Left colon (tissue), 2 donors: ENCODE measurements at places on chromosomes 12 and 14.

- no peak for DNase-seq
Observed at GRCh38 chr12:15143467-15143866, 77.8 kb downstream of the RERG start.

DNA sequence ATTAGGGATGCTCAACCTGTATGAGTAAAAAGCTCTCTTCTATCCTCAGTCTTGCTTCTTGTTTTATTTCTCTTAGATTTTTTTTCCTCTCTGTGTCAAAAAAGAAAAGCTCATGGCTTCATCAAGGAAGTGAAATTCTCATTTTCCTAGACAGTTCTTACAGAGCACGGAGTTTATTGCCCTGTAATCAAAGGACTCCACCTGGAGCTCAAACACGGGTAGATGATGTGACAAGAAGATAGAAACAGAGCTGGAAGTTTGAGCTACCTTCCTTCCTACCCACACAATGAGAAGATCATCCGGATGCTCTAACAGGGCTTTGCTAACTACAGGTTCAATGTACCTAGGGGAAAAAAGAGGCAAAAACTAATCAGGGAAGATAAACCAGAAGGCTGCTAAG, 564.8 kb downstream of the MED13L start:
- no peak for DNase-seq

DNA sequence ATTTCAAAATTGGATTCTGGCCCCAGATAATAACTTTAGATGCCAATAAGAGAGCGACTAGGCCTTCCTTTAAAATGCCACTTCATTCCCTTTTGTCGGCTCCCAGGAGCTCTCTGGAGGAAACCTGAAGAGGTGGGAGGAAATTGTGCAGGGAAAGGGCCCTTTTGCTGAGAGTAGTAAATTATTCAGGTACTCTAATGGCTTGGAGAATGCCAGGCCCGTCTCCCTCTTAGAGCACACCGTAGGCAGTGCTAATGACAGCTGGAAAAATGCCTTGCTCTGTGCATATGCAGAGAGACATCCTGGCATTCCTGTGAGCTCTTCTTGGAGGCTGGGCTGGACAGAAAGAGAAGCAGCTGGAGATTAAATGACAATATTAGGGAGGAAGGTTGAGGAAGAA, 115.0 kb upstream of the RPH3A start:
- no peak for DNase-seq

- DNase-seq = no peak
Observed at GRCh38 chr12:110778833-110779577, 36.3 kb upstream of the PPP1CC start.

DNA sequence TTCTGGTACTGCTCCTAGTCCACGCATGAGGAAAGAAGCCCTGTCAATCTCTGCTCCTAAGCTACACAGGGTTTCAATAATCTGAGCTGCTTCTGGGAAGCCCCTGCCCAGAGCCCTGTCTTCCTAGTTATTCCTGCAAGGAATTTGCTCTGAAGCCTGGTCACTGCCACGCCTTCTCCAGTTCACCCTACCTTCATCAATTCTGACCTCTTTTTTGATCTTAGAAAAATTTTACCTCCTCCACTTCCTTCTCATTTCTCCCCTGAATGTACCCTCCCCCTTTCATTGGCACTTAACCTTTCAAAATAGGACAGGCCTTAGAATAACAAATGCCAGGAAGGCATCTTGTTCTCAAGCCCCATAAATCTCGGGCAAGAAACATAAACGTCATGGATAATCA, 14.9 kb upstream of the LRRK2 start:
- DNase-seq = no peak

GRCh38 chr12:69676257-69677012, 22.7 kb downstream of the BEST3 start:
- no peak for DNase-seq

DNA sequence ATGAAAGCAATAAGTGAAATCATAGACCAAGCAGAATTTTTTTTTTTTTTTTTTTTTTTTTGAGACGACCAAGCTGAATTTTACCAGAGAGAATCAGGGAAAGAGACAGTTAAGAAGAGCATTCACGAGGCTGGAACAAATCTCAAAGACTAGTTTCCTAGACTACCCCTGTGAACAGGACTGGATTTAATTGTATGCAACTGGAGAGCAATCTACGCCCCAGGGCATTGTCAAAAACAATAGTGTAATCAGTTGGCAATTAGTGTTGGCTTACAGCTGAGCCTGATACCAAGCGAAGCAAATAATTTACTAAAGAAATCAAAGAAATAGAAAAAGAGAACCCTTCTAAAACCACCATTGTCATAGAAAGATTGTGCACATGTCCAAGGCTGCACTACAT, 232.9 kb upstream of the CPNE8 start:
- no peak for DNase-seq

- DNase-seq = no peak
Observed at GRCh38 chr12:91852634-91853033, 293.0 kb downstream of the BTG1 start.

DNA sequence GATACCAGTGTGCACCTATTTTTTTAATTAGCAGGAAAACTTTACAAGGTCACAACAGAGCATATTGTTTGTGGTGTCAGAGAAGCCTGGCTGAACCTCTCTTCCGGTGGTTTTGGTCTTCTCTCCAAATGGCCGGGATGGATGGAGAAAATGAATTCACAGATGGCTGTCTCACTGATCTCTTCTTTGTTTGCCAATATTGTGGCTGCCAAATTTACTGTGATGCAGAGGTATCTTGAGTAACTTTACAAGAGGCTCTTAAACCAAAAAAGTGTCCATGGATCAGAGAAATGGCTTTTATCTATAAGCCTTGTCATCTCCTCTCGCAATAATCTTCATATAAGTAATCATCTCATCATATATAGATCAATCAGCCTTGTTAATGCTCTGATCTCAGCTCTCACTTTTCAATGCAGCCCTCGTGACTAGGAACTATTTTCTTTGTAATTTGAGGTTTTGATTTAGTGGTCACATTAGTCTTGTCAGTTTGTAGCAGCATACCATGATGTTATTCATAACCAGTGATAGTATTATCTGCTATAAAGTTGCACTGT, 308.1 kb downstream of the EGLN3 start:
- no peak for DNase-seq

DNA sequence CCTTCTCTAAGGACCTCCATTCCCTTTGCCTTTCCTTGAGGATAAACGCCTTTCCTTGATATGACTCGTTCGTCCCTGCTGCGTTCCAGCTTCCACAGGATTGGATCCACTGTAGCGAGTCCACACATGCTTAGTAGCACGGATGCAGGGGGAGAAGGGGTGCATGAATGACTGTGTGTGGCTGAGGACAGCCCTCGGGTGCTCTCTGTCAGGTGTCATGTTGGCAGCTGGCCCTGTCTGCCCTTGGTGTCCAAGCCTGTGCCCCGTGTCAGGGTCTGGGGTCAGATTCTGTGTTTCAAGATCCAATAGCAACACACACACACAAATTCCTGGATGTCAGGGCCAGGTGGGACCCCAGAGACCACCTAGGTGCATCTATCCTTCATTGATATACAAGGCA, 17.5 kb upstream of the KRT80 start:
- DNase-seq = no peak

- DNase-seq = no peak
Observed at GRCh38 chr12:105920161-105920684, 218.5 kb downstream of the NUAK1 start.

DNA sequence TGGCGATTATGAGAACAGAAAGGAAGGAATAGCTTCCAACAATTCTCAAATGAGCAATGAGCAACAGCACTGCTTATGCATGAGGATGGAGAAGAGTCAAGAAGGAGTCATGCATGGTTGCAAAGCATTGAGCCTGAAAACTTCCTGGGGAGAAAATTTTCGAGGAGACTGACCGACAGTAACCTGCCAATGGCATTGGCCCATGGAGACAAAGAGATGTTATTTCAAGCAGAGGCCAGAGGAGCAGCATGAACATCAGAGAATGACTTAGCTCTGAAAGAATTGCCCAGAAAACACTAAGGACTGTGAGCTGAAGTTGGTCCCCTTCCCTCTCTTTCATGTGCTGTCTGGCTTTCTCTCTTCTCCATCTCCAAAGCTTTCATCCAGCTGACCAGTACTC, 343.4 kb downstream of the ADAMTS20 start:
- DNase-seq = no peak

DNA sequence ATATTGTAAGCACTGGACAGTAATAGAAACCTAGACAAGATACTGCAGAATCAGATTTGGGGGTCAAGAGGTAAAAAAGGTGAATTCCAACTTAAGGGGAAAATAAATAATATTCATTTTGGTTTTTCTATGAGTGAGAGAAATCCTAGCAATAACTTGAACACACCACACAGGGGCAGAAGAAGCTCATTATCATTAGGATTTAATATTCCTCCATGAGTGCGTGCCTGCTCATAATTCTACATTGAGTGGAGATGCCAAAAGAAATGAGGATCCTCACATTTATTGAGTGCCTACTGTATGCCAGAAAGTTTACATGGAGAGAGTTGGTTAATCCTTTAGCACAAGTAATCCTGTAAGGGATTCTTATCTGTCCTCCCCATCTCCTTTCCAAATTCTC, 40.5 kb upstream of the C14orf132 start:
- no peak for DNase-seq

GRCh38 chr12:69240631-69240995, 1.2 kb downstream of the CPSF6 start:
- no peak for DNase-seq

GRCh38 chr14:69038455-69039287, 59.6 kb upstream of the ACTN1 start:
- no peak for DNase-seq

GRCh38 chr12:16385782-16386646, 38.6 kb downstream of the MGST1 start:
- peak; percentile 25 for DNase-seq

DNA sequence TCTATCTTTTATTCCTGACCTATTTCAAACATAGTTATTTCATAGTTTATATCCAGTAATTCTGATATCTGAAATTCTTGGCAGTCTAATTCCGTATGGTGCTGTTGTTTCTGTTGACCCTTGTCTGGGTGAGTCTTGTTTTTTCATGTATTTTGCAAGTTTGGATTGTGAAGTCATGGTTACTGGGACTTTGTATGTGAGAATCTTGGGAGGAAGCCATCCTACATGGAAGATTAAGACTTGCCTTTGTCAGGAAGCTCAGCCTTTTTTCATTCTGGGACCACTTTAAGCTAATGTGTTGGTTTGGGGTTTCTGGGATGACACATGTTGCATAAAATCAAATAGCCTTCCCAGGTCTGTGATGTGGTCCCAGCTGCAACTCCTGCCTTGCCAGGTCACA, 191.6 kb upstream of the E2F7 start:
- no peak for DNase-seq

GRCh38 chr12:46468813-46469212, 96.2 kb upstream of the SLC38A2 start:
- DNase-seq = no peak

GRCh38 chr14:101030586-101030985, 127.1 kb upstream of the RTL1 start:
- no peak for DNase-seq

DNA sequence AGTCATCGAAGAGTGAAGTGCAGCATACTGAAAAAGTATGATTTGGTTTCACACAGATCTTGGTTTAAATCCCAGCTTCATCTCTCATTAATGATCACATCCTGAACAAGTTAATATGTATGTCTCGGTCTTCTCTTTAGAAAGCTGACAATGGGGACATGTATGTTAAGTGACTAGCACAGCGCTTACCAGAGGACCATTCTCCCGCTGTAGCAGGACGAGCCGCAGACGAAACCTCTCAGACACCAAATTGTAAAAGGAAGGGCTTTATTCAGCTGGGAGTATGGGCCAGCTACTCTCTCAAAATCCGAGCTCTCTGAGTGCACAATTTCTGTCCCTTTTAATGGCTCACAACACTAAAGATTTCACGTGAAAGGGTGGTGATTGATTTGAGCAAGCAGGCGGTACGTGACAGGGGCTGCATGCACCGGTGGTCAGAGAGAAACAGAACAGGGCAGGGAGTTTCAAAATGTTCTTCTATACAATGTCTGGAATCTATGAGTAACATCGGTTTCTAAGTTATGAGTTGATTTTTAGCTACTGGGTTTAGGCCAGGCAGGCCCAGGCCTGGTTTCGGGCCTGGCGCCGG, 682.4 kb downstream of the DIO2 start:
- DNase-seq = no peak

DNA sequence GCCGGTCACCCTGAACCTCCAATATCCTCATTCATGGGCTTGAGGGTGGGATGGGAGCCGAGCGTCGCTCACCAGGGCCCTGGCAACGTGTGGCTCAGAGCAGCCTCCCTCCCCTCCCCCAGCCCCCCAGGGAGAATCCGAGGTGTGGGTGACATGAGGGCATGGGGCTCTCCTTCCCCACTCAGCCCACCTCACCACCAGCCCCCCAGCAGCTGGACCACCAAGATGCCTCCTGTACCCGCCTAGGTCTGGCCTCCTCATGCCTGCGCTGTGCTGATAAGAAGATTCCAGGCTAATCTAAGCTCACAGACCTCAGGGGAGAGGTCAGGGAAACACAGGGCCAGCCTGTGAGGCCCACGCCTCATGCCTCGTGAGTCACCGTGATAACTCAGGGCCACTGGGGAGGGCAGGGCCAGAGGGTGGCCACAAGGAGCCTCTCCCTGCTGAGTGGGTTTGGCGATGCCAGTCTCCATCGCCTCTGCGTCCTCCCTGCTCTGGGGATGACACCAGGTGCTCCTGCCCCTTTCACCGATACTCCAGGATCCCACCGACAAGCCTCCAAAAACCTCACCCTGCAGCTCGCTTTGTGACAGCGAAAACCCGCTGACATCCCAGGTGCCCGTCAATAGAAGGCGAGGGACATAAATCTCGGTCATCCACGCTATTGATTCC, 56.9 kb downstream of the TESC start:
- DNase-seq = no peak

GRCh38 chr12:117792471-117792870, 176.3 kb downstream of the KSR2 start:
- DNase-seq = no peak

DNA sequence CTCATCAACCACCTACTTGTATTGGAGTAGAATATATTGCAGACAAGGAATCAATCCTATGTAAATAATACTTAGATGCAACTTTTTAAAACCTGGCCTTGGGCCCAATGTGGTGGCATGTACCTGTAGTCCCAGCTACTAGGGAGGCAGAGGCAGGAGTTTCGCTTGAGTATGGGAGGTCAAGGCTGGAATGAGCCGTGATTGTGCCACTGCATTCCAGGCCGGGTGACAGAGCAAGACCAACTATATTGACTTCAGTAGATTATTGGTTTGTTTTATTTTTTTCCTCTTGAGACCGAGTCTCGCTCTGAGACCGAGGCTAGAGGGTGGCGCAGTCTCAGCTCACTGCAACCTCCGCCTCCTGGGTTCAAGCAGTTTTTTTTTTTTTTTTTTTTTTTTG, 3.6 kb downstream of the LARP4 start:
- DNase-seq = no peak

- DNase-seq = no peak
Observed at GRCh38 chr12:124028555-124028925, 55.5 kb downstream of the ZNF664 start.

DNA sequence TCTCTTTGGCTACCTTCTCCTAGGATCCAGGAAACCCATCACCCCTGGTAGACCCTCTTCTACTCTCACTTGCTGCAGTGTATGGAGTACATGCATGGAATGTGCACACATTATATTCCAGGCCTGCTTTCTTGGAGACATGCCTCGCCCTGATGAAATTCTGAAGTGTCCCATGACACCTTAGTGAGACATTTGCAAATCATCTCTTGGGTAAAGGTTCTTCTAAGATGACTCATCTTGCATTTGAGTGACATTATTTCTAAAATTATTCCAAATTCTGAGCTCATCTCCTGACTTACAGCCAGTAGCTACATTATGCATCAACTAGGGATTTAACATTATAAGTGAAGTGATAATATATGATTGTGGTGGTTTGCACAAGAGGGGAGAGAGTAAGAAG, 49.8 kb downstream of the SDR9C7 start:
- DNase-seq = no peak

GRCh38 chr14:61558271-61558670, 137.0 kb upstream of the HIF1A start:
- no peak for DNase-seq
